Ovary (tissue), 10 donors: ENCODE measurements at places on chromosomes 16 and 17. TPM values are rescaled to one million over a fixed set of nuclear protein-coding genes. Genes with fewer than 3 reads are reported as not detected.

The PIRT gene
- total RNA-seq, result not detected

The STAT3 gene
- total RNA-seq, result 228 TPM

The TK1 gene
- 1.8 TPM for total RNA-seq

The DPEP3 gene
- total RNA-seq, result not detected

The CACNG3 gene
- not detected for total RNA-seq

DNA sequence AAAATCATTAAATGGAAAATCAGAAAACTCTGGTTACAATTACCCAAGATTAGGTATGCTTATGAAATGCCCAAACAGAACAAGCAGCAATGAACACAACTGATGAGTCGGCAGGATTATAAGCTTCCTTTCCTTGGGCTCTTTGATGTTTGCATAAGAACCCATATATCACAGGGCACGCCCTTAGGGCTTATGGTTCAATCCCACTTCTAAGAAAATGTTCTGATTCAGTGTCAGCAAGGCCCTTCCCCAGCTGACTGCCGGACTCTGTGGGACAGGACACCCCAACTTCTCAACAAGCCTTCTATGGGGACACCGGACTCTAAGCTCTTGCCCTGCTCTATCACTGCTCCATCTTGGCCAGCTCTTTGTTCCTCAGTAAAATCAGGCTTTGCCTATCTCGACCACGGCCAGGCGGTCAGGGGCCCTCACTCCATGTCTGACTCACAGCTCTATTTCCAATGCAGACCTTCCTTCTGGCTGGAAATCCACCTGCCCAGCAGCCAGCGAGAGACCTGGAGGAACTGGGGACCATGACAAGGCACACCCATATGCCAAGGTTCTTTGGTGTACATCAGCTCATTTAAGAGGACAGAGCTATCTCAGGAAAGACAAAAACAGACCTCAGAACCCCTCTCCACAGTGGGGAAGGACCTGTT is 26.8 kb downstream of the LITAFD start:
- no peak overlapping the region for H3K27ac ChIP-seq
- H3K36me3 ChIP-seq, result no peaks in the 10 kb centered on the region
- DNase-seq, result no peak
- H3K4me3 ChIP-seq, result no peak overlapping the region
- H3K27me3 ChIP-seq, result no peaks in the 10 kb centered on the region
- H3K4me1 ChIP-seq, result no peaks in the 10 kb centered on the region

GRCh38 chr16:69711115-69711740 is 15.1 kb downstream of the NQO1 start:
- H3K36me3 ChIP-seq, result no peaks in the 10 kb centered on the region
- DNase-seq, result peak; percentile 52
- no peak overlapping the region for H3K4me3 ChIP-seq
- H3K27ac ChIP-seq, result peak overlapping the region; percentile 13
- H3K4me1 ChIP-seq, result no peaks in the 10 kb centered on the region

GRCh38 chr16:80759419-80760162 is 44.8 kb downstream of the CDYL2 start:
- DNase-seq, result no peak
- H3K27me3 ChIP-seq, result no peaks in the 10 kb centered on the region
- no peaks in the 10 kb centered on the region for H3K4me1 ChIP-seq
- no peaks in the 10 kb centered on the region for H3K36me3 ChIP-seq
- no peak overlapping the region for H3K27ac ChIP-seq
- H3K4me3 ChIP-seq, result no peak overlapping the region

DNA sequence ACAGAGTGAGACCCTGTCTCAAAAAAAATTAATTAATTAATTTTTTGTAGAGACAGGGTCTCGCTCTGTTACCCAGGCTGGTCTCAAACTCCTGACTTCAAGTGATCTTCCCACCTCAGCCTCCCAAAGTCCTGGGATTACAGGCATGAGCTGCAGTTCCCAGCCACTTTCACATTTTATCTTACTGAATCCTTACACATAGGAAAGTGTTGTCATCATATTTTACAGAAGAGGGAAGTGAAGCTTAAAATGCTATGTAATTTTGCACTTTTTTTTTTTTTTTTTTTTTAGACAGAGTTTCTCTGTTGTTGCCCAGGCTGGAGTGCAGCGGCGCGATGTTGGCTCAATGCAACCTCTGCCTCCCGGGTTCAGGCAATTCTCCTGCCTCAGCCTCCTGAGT is 21.1 kb upstream of the ZNF629 start:
- H3K4me3 ChIP-seq, result no peak overlapping the region
- no peak overlapping the region for H3K27ac ChIP-seq
- no peaks in the 10 kb centered on the region for H3K27me3 ChIP-seq
- no peaks in the 10 kb centered on the region for H3K36me3 ChIP-seq
- peaks cover 7% of the 10 kb centered on the region for H3K4me1 ChIP-seq
- DNase-seq, result no peak
